ENCODE measurements at places on chromosomes 5 and 9.

DNA sequence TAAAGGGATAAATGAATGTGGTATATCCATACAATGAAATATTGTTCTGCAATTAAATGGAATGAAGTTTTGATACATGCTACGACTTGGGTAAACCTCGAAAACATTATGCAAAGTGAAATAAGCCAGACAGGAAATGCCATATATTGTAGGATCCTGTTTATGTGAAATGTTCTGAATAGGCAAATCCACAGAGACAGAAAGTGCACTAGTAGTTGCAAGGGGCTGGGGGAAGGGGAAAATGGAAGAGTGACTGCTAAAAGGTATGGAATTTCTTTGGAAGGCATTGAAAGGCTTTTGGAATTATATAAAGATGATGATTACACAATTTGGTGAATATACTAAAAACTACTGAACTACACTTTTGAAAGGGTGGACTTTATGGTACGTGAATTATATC, 97.0 kb downstream of the FOXD1 start:
- no peak for DNase-seq

GRCh38 chr5:149387081-149387631, 8.1 kb upstream of the IL17B start:
- no peak for DNase-seq

DNA sequence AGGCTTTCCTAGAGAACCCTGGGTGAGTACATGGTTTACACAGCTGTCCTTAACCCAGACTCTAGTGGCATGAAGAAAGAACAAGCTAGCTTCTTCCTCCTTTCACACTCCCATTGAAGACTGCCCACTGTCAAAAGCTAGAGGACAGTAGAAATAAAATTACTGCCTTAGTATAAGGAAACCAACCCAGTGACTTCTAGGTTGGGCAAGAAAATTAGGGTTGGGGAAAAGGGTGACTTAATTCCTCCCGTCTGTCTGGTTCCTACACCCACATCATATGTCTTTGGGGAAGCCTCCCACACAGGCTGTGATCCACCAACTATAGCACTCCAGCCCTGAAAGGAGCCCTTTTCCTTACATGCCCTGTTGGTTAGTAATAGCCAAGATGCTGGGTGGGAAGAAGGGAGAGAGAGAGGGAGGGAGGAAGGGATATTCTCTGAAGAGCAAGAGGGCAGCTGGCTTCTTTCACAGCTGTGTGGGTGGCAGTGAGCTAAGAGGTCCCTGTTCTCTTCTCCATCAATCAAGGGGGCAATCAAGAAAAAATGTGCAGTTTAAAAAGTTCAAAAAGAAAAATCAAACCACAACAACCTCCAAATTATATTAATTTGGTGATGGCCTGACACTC, 21.7 kb downstream of the HBEGF start:
- no peak for DNase-seq

- DNase-seq: no peak
Measured at GRCh38 chr5:72377910-72378638, 57.9 kb downstream of the PTCD2 start.

DNA sequence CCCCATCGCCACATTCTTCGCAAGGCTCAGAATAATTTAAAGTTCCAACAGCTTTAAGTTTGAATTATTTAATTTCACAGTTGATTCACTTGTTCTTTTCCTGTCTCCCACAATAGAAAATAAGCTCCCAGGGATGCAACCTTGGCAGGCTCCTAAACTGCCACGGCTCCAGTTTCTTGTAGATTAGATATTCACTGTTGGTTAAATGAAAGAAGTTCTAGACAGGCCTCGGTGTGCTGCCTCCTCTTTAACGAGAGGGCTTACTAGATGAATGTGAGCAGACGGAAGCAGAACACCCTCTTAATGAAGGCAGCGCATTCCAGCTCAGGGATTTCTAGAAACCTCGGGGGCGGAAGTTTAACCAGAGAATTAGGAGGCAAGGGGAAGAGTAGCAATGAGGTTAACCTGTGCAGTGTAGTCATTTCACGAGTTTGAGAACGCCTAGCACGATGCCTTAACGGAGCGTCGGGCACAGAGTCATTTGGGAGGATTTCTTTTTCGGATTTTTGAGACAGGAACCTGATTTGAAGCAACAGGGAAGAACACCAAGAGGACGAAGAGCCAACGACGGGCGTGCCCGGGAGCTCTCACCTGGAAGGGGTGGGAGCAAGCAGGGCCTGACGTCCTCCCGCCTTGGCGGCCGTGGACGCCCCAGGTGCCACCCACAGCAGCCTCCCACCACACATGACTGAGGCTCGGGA, 637 bp upstream of the SMC5 start:
- DNase-seq: peak; percentile 4

DNA sequence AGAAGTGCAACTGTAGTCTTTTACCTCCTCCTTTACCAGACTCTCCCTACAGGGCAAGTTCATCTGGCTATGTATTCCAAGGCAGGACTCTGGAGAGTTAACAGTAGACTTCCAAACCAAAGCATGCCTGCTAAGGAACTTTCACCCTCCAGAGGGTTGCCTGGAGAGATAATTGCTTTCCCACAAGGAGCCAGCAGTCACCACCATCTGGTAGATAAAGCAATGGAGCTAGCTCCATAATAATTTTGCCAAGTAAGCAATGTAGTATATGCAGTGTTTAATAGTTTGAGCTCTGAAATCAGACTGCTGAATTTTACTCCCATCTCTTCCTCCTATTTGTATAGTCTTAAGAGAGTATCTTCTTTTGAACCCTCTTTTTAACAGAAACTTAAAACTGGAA, 566.8 kb upstream of the PTGER4 start:
- no peak for DNase-seq

- no peak for DNase-seq
Measured at GRCh38 chr9:112439825-112440224, 46.8 kb upstream of the KIAA1958 start.

DNA sequence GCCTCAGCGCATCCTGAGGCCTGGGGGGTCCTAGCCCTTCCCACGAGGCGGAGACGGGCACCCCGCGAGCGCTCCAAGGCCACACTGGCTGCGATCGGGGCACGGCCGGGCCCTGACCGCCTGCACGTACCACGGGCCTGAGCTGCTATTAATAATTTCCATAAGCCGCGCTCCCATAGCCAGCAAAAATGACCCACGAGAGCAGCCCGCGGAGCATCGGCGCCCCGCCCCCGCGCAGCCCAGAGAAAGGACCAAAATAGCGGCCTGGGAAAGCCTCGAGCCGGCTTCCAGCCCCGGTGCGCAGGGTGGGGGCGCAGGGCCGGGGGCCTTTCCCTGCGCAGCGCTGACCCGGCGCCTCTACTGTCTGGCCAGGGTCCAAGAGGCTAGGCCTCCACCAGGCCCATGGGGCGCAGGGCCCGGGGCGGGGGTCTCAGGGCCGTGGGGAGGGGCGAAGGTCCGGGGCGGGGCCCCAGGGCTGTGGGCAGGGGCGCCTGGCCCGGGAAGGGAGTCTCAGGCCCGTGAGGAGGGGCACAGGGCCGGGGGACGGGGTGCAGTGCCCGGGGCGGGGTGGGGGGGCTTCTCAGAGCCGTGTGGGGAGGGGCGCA, 54.4 kb downstream of the EXD3 start:
- no peak for DNase-seq

GRCh38 chr9:134940236-134941208, 22.8 kb upstream of the FCN1 start:
- DNase-seq: no peak

DNA sequence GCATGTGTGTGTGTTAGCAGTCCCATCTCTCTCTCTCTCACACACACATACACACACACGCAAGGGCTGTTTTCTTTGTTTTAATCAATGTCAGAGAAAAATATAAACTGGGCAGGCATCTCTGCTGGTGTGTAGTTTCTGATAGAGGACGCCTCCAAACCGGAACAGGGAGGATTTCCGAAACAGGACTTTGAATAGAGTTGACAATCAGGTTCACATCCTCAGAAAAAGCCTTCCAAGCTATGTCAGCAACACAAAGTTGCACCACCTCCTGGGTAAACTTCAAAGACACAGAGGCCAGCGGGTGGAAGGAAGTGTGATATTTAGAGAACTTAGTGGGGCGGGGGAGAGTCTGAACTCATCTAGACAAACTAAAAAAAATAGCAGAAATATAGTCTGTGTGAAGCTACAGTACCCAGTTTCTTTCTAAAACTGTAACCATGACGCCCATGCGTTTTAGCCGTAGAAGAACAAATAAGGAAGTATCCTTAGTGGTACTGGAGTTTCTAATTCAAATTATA, 1.2 kb downstream of the ST8SIA4 start:
- no peak for DNase-seq

Measured in GM19239 (cell line).